NCI-H2227 treated with DMSO at 0.1 percent for 48 hours (cell line): ENCODE measurements at places on chromosomes 2 and 18.

- no peak for DNase-seq
These were observed 46.3 kb downstream of the PLEKHB2 start for GRCh38 chr2:131151398-131151797.

GRCh38 chr2:105712981-105713596 is 31.6 kb upstream of the NCK2 start:
- no peak for DNase-seq

DNA sequence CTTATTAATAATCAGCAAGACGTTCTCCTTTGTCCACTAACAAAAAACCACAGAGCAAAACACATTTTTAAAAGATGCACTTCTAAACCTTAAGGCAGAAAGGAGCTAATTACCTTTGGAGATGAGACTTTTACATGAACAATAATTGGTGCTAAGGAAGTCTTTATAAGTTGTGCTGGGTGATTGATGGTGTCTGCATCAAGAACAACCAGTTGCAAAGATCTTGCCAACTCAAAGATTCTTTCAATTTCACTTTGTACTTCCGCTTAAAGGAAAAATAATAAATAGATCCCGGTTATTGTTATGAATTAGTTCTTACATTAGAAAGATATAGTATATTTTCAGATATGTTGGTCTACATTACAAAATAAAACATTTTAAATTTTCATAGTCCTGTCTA is 26.9 kb upstream of the ARL5A start:
- DNase-seq, result no peak

DNA sequence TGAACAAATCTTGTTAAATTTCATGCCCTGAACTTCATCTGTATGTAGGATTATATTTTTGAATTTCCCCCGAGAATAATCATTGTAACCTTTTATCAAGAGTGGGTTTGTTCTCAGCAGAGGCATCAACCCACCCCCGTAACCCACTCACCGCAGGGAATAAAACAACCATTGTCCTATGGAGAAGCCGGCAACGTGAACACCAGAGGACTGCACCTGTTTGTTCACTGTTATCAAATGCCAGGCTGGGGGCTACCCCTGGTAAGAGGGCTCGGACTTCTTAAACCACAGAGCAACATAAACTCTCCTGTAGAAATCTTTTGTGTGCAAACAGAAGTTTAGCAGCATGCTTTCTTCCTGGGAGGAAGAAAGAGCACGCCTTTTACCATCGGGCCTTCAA is 610.4 kb downstream of the ERBB4 start:
- peak; percentile 12 for DNase-seq

- DNase-seq, result no peak
These were observed 29.9 kb downstream of the ZEB2 start for GRCh38 chr2:144490017-144490416.

- no peak for DNase-seq
These were observed 99.7 kb upstream of the ID2 start for GRCh38 chr2:8582191-8582590.

GRCh38 chr2:17933256-17933655 is 54.8 kb downstream of the KCNS3 start:
- DNase-seq, result no peak

GRCh38 chr2:105062158-105062557 is 24.3 kb downstream of the MRPS9 start:
- no peak for DNase-seq

DNA sequence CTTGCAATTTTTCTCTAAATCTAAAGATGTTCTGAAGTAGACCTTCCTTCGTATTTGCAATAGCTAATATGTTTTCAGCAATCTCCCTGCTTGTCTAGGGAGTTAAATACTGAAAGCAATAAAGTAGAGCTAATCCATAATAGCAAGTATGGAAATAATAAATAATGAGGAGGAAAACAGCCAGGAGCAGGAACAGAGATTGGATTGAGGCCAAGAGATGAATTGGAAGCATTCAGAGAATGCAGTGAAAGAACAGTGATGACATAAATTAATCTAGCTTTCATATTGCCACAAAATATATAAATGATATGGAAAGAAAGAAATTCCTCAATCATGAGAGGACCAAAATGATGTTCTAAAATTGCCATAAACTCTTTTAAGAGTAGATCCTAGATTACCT is 679.7 kb downstream of the METTL4 start:
- no peak for DNase-seq

DNA sequence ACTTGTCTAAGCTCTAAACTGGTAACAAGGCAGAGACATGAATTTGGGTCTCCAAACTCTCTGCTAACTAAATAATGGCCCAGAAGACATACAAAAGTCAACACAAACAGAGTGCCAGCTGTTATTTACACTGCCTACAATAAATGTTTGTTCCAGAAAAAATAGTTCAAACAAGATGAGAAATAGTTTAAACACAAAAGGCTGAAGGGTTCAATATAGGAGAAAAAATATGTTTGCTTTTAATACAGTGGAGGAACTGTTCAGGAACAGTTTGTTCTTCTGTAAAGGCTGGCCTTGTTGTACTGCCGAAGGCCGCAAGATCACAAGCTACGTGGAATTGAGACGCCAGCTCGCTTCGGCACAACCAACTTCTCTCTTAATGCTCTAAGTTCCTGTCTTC is 74.6 kb downstream of the AFF3 start:
- DNase-seq, result no peak

- no peak for DNase-seq
These were observed 2.5 kb upstream of the LOXHD1 start for GRCh38 chr18:46659484-46659883.

DNA sequence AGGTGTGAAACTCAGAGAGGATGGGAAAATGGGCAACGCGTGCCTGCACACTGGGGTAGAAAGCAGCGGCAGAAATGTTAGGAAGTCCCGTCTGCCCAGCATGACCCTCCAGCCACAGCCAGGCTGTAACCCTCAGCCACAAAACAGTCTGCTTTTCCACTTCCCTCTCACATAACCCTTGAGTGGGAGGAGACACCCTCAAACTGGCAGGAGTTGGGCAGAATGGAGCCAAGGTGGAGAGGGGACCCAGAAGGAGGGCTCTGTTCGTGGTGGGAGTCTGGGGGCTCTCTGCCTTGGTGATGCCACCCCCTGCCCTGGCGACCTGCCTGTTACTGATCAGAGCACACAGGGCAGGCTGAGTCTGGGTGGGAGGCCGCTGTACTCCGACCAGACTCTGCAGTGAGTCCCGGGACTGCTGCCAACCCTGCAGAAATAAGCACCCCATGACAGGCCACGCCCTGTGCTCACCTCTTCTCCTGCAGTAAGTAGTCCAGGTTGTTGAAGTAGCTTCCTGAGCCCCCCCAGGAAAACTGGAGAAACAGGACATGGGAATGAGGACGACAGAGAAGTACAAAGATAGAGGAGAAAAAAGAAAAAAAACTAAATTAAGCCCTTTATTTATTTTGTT is 16.0 kb downstream of the FAM178B start:
- DNase-seq, result no peak

DNA sequence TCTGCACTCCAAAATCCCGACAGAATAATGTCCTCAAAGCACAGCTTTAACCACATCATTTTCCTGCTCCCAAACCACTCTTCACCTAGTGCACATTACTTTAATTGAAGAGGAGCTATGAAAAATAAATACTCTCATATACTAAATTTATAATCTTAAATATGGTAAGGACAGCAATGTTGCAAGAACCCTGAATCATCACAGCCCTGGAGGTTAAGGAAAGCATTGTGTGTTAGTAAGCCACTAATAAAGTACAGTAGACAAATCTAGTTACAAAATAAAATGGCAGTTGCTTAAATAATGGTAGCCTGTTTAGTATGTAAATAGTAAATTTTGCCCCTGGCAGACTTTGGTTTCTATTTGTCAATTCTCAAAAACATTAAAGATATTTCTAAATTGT is 27.0 kb upstream of the CCDC178 start:
- DNase-seq, result no peak

DNA sequence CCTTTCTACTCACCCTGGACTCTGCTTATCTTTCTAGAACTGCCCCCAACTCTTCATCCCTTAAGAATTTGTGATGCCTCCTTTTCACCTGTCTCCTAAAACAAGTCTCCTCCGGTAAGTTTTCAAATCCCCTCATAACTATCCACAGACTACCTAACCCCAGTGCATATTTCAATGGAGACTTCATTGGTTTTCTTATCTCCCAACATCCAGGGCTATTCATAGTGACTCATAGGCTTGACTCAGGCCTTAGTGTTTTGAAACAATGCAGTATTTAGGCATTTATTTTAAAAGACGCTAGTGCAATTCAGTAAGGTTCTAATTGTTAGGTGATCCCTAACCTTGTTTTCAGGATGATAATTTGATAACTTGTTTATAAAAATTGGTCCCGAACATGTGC is 399.2 kb downstream of the CPS1 start:
- DNase-seq, result no peak

- no peak for DNase-seq
These were observed 75.9 kb downstream of the MYCN start for GRCh38 chr2:16016282-16016681.

DNA sequence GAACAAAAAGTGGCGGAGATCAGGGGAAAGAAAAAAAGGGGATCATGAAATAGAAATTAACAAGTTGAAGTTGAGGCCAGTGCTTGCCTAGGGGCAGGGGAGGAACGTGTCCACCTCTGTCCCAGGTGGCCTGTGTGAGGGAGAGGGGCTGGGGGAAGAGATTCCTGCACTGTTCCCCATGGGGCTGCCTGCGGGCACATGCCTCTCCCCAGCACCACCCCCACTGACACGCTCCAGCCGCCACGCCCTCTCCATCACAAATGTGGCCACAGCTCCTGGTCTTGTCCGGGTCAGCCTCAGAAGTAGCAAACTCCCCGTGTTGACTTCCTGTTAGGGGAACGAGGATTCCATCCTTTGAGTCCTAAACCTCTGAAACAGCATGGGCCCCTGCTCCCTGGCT is 161.2 kb downstream of the GLI2 start:
- DNase-seq, result no peak

GRCh38 chr2:20984408-20984807 is 59.5 kb downstream of the APOB start:
- DNase-seq, result no peak

DNA sequence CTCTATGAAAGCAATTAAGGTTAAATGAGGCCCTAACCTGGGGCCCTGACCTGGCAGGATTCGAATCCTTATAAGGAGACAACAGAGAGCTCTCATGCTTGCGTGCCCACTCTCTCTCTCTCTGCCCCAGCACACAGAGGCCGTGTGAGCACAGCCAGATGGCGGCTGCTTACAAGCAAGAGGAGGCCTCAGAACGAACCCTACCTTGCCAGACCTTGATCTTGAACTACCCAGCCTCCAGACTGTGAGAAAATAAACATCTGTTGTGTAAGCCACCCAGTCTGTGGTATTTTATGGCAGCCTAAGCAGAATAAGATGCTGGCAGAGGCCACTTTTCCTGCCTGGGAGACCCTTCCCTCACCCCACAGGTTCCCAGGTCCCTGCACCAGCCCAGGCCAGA is 5.2 kb upstream of the UBE2F start:
- no peak for DNase-seq

DNA sequence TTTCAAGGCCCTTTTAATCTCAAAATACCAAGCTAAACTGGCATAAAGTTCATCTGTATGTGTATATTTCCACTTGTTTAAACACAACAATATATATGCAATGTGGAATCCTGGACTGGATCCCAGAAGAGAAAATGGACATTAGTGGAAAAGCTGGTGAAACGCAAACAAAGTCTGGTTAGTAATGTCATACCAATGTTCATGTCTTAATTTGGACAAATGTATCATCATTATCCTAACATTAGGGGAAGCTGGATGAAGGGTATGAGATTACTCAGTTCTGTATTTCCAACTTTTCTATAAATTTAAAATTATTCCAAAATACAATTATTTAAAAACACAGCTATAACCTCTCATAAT is 3.8 kb downstream of the SP3 start:
- no peak for DNase-seq

- no peak for DNase-seq
These were observed 150.6 kb downstream of the GALNT1 start for GRCh38 chr18:35732162-35732561.

GRCh38 chr2:30230497-30231211 is 680 bp upstream of the LBH start:
- DNase-seq, result no peak

DNA sequence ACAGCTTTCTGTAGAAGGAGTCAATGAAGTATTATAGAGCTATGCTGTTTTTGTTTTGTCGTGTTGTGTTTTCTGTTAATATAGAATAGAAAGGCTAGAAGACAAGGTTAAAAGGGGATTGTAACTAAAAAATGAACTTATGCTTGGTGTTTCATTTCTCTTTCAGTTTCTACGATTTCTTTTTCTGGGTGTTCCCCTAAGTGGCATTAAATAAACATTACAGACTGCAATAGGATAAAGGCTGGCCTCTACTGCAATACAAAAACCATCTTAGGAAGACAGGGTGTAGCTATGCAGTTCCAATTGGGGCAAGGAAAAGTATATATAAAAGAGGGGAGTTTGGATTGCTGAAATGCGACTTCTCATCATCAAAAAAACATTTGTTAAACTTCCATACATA is 1609.7 kb upstream of the ACVR2A start:
- no peak for DNase-seq

GRCh38 chr2:154758871-154759270 is 60.4 kb downstream of the KCNJ3 start:
- DNase-seq, result no peak

DNA sequence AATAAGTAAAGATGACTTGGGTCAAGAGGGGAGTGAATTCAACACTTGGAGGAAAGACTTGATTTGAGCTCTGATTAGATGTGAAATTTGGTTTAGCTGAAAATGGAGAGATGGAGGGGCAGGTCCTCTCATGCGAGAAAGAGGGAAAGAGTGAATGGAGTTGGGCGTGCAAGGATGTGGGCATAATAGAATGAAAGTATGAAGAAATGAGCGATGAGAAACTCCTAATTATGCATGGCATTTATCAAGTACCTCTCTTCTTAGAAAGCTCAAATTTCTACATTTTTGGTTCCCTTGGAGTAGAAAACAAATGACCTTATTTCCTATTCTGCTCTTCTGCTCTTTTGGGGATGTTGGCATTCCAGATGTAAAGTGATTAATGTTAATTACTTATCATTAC is 161.5 kb downstream of the PHLPP1 start:
- DNase-seq, result no peak
